Non-pigmented ciliary epithelial cell (primary cell): ENCODE measurements at places on chromosomes 3 and 15.

GRCh38 chr3:10410383-10411002 is 89.6 kb upstream of the SEC13 start:
- DNase-seq: no peak

GRCh38 chr15:40593165-40593564 is 884 bp upstream of the KNL1 start:
- no peak for DNase-seq

DNA sequence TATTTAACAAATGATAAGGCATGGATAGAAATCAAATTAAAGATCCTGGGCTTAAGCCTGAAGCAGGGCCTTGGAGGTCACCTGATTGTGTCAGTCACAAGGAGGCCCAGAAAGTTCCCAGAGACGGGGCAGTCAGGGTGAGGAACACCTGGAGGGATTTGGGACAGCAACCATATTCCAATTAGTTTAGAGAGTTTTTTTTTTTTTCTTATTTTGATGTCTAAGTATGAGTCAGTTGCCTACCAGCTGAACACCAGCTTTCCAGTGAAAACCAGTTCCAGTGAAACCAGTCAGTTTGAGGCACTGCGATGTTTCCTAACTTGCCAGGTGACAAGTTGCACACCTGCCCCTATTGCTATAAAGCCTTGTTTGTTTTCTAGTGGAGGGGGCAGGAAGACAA is 350.7 kb upstream of the AZI2 start:
- DNase-seq: no peak

- DNase-seq: no peak
These were observed 70.6 kb upstream of the LRRFIP2 start for GRCh38 chr3:37245003-37245402.

DNA sequence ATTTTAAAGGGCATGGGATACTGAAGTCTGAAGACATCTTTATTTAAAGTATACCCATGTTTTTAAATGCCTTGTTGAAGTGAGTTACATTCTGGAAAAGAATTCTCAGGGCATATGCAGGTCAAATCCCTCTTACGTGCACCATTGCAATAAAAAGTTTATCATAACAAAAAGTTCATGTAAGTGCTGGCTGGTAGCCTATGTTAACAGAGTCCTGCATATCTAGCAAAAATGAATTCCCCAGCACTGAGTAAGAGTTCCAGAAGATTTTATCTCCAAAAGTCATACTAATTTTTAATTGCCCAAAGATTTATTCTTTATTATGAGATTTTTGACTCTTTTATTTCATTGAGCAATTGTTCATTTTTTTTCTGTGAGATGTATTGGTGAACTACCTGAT is 104.7 kb upstream of the ROBO1 start:
- peak; percentile 88 for DNase-seq

- no peak for DNase-seq
These were observed 3.1 kb upstream of the ATP10A start for GRCh38 chr15:25866251-25866650.

GRCh38 chr3:69252631-69253030 is 130.2 kb upstream of the LMOD3 start:
- DNase-seq: no peak

GRCh38 chr3:128311441-128311844 is 155.2 kb downstream of the DNAJB8 start:
- no peak for DNase-seq

DNA sequence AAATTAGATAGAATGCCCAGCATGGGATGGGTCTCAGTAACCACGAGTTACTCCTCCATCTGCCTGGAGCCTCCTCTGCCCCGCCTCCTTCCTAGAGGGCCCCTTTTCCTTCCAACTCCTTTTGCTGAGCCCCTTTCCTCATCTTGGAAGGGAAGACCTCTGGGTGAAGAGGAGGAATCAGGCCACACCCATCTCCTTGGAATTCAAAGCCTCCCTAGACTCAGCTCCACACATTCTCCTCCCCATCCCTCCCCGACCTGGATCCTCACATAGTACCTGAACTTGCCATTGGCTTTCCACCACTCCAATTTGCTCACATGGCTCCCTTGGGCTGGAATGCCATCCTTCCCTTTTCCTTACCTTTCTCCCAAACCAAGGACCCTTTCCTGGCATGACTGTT is 128.8 kb downstream of the SMAD6 start:
- no peak for DNase-seq

- DNase-seq: no peak
These were observed 134.5 kb downstream of the CNTN3 start for GRCh38 chr3:74479915-74480314.

DNA sequence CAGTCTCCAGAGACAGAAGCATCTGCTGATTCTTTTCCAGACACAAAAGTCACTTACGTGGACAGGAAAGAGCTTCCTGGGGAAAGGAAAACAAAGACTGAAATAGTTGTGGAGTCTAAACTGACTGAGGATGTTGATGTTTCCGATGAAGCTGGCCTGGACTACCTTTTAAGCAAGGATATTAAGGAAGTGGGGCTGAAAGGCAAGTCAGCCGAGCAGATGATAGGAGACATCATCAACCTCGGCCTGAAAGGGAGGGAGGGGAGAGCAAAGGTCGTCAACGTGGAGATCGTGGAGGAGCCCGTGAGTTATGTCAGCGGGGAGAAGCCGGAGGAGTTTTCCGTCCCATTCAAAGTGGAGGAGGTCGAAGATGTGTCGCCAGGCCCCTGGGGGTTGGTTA is 25.4 kb downstream of the SYNM start:
- no peak for DNase-seq

- DNase-seq: no peak
These were observed 330.5 kb upstream of the ROPN1 start for GRCh38 chr3:124322309-124322880.

- no peak for DNase-seq
These were observed 490.9 kb upstream of the TBL1XR1 start for GRCh38 chr3:177688152-177688551.

GRCh38 chr3:7669641-7670040 is 808.7 kb downstream of the GRM7 start:
- DNase-seq: no peak

GRCh38 chr3:98817547-98818041 is 54.5 kb downstream of the ST3GAL6 start:
- DNase-seq: no peak

GRCh38 chr3:60192297-60193114 is 1058.7 kb downstream of the FHIT start:
- DNase-seq: no peak

GRCh38 chr3:186142393-186142932 is 33.6 kb upstream of the ETV5 start:
- DNase-seq: peak; percentile 11

- no peak for DNase-seq
These were observed 223.2 kb upstream of the IGF1R start for GRCh38 chr15:98425173-98425572.

- DNase-seq: no peak
These were observed 29.8 kb downstream of the ADAMTS17 start for GRCh38 chr15:100311833-100312476.

DNA sequence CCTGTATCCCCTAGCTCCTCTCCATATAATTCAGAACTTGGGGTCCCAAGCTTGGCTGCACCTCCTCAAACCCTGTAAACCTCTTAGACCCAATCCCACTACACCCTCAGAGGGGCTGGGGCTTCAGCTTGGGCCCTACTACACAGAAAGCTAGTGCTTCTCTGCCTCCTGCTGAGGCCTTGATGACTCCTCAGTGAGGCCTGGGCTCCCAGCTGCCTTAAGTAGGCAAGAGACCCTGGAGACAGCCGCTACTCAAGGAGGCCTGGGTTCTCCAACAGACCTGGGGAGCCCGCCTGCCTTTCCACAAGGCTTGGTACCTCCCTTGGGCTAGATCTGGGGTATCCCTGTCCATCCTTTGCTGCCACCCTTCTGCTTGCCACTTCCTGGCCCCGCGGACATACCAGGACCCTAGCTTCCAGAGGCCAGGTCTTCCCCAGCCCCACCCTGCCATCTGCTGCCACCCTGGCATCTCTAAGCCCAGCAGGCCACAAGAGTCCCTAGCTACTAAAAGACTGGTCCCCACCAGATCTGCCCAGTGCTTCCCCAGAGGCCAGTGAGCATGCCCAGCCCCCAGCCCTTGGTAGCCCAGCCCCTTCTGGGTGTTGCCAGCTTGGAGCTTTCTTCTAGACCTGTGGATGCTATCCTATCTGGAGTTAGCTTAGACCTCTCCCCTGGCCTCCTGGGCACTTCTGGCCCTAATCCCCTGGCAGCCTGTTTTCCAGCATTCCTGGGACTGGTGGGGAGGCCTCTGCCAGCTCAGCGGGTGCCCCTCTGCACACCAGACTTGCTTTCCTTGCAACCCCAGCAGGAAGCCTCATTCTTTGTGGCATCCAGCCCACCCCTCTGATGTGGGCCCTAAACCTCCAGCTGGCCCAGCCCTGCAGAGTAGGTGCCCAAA is 13.7 kb downstream of the C15orf39 start:
- no peak for DNase-seq

- no peak for DNase-seq
These were observed 150.4 kb upstream of the BFSP2 start for GRCh38 chr3:133249490-133249889.

DNA sequence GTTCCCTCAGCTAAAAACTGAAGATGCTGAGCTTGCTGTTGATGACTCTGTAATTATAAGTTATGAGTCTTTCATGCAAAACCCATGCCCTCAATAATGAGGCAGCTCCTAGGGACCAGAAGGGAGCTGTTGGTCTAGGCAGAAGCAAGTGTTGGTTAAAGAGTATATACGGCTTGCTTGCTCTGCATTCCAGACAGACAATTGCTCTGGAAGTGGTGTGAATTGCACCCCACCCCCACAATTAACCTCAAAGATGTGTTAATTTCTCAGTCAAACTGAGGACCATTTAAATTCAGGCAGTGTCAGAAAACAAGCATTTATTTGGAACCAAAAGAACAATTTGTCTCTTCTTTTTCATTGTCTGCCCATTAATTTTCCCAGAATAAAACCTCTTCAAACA is 163.5 kb upstream of the EOMES start:
- no peak for DNase-seq

GRCh38 chr3:13245615-13245978 is 172.4 kb upstream of the IQSEC1 start:
- DNase-seq: no peak
